ENCODE measurements at places on chromosomes 5 and 9. TPM values are rescaled to one million over a fixed set of nuclear protein-coding genes. Genes with fewer than 3 reads are reported as not detected.

MED7 gene
- total RNA-seq: 20.4 TPM

ISL1 gene
- 1.6 TPM for total RNA-seq

FST gene
- total RNA-seq: not detected

ST8SIA4 gene
- total RNA-seq: not detected

BRINP1 gene
- total RNA-seq: 3.7 TPM

PCDHB13 gene
- total RNA-seq: 0.93 TPM

PCDHAC2 gene
- 2.8 TPM for total RNA-seq

PCDHA9 gene
- not detected for total RNA-seq

MARCOL gene
- total RNA-seq: not detected

CDKN2B-AS1 gene
- total RNA-seq: not detected

TSSK1B gene
- total RNA-seq: not detected

CORO2A gene
- total RNA-seq: 2.0 TPM

SHISAL2B gene
- not detected for total RNA-seq

TRMT10B gene
- total RNA-seq: 6.1 TPM

BAAT gene
- not detected for total RNA-seq

GPR151 gene
- not detected for total RNA-seq

TAF11L10 gene
- total RNA-seq: not detected

COL23A1 gene
- 1.2 TPM for total RNA-seq

AJM1 gene
- total RNA-seq: 1.7 TPM

DOCK8 gene
- 5.9 TPM for total RNA-seq

CDC14B gene
- 15.1 TPM for total RNA-seq

PCDHB16 gene
- total RNA-seq: 4.1 TPM

FUBP3 gene
- 28.4 TPM for total RNA-seq

IGFBPL1 gene
- total RNA-seq: 7.6 TPM

LCN15 gene
- not detected for total RNA-seq

OBP2B gene
- total RNA-seq: not detected

FOXD4 gene
- not detected for total RNA-seq

NIPAL4 gene
- not detected for total RNA-seq

GAS1 gene
- total RNA-seq: 6.5 TPM

GFI1B gene
- not detected for total RNA-seq

SLC22A4 gene
- 5.2 TPM for total RNA-seq

ADAMTSL2 gene
- not detected for total RNA-seq

UBAP2 gene
- 22.2 TPM for total RNA-seq

RAD50 gene
- total RNA-seq: 19.6 TPM

TRIP13 gene
- 32.6 TPM for total RNA-seq

CNOT8 gene
- 88.5 TPM for total RNA-seq

FBP1 gene
- not detected for total RNA-seq

PFDN1 gene
- 149 TPM for total RNA-seq

EIF4E1B gene
- not detected for total RNA-seq

IFNB1 gene
- not detected for total RNA-seq

PTCD2 gene
- total RNA-seq: 6.3 TPM

FOXD4L6 gene
- total RNA-seq: not detected

LRRTM2 gene
- total RNA-seq: not detected

CCDC187 gene
- total RNA-seq: 0.41 TPM

SARDH gene
- 7.6 TPM for total RNA-seq

C7 gene
- total RNA-seq: not detected

IL13 gene
- not detected for total RNA-seq

GLRA1 gene
- total RNA-seq: not detected

ACTBL2 gene
- total RNA-seq: 1.0 TPM

DIPK1B gene
- total RNA-seq: 12.5 TPM

SLC4A9 gene
- not detected for total RNA-seq

FAM13B gene
- 4.4 TPM for total RNA-seq

ZSWIM6 gene
- total RNA-seq: 1.8 TPM

All from Caki2 (cell line).